Nucleus accumbens (tissue), 56 donors: ENCODE measurements at places on chromosomes 6 and 20.
A peak's percentile ranks its signal among the peaks of the same experiment; 100 is the strongest.

GRCh38 chr6:139186692-139187091 lies 51.8 kb downstream of the HECA start:
- no peak for DNase-seq

DNA sequence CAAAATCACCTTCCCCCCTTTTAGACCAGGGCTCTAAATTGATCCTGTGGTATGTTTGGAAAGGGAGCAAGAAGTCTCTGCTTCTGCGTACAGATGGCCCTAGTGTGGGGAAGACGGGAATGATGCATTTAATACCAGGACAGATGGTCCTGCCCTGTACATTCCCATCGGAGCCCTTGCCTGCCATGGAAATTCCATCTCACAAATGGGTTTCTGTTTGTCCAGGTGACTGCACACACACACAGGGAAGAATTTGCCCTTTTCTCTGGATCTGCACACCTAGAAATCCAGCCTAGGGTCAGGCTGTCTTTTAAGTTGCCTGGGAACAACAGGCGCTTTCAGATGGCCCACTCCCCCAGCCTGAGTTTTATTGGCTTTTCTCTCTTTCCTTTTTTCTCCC lies 1.3 kb downstream of the MAS1 start:
- DNase-seq, result no peak

- DNase-seq, result no peak
Observed at GRCh38 chr6:61809004-61809595, 476.9 kb downstream of the KHDRBS2 start.

DNA sequence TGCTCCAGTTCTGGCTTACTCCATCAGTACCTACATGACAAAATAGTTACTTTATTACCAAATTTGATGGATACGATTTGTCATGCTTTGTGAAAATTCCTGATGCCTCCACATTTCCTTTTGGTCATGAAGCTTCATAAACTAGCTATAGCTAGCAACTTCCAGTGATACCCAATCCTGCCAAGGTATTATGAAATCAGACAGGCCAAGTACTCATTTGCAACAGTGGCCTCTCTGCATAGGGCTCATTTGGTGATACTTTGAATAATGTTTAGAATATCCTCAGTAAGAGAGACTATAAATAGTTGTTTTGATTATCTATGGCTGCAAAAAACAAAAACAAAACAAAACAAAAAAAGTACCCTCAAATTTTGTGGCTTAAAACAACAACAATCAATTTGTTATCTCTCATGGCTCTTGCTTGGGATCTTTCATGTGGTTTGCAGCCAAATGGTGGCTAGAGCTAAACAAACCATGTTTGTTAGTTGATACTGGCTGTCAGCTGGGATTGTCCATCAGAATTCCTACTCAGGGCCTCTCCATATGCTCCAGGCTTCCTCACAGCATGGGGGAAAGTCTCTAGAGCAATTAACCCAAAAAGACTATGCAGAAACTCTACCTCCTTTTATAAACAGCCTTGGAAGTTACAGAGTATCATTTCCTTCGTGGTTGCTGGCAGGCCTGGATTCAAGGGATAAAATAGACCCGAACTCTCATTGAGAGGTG lies 10.1 kb upstream of the PRL start:
- DNase-seq, result no peak

DNA sequence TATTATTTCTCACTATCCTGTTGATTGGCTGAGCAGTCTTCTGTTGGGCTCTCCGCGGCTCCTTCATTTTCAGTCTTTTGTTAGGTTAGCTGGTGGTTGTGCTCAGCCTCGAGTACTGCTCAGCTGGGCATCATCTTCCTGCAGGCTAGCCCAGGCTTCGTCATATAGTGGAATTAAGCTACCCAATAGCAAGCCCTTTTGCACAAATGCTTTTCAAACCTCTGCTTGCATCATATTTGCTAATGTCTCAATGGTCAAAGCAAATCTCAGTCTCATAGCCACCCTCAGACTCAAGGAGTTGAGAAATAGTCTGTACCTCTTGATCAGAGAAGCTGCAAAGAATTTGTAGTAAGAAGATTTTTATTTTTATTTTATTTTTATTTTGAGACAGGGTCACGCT lies 23.7 kb downstream of the STX11 start:
- no peak for DNase-seq

DNA sequence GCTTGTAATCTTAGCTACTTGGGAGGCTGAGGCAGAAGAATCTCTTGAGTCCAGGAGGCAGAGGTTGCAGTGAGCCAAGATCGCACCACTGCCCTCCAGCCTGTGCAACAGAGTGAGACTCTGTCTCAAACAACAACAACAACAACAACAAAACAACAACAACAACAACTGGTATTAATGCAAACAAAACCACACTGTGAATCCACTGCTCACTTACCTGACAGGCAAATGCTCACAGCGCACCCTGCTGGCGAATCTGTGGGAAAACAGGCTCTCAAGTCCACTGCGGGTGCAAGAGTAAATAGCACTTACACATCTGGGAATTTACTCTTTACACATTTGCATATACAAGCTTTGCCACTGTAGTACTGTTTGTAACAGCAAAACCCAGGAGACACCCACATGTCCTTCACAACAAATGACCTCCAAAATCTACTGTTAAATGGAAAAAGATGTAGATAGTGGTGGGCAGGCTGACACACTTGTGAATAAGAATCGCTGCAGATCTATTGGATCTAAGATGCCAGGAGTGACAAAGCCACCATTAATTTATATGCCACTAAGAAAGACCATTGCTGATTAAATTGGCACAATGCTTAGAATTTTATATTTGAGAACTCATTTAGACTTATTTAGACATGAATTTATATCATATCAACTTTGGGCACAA lies 29.3 kb downstream of the NSFL1C start:
- DNase-seq, result peak; percentile 45

- DNase-seq, result no peak
Observed at GRCh38 chr6:4518506-4518905, 257.7 kb upstream of the CDYL start.
